A673 (cell line): ENCODE measurements at places on chromosomes 3 and 15. TPM values are rescaled to one million over a fixed set of nuclear protein-coding genes. Genes with fewer than 3 reads are reported as not detected.

DNA sequence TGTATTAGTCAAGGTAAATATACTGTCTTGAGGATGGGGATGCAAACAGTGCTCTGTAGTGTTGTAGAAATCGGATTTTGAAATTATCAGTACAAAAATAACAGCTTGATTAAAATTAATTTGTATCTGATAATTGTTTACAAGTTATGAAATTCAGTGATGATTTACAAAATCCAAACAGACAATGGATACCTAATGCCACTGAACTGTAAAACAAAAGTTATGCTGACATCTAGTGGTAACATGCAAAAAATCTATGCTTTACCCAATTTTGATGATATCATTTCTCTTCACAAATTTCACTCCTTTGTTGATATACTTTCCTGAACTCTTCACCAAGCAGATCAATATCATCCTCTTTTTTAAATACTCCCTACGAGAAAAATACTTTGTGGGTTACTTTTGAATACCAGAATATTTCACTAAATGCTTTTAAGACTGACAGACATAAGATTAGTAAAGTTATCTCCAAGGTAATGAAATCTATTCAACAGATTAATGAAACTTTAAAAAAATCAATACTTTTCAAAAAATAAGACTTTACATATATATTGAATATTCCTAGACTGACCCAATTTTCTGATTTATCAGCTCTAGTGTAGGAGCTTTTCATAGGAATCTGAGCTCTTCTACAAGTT is 36.0 kb downstream of the MNS1 start:
- peak; percentile 52 for DNase-seq

DNA sequence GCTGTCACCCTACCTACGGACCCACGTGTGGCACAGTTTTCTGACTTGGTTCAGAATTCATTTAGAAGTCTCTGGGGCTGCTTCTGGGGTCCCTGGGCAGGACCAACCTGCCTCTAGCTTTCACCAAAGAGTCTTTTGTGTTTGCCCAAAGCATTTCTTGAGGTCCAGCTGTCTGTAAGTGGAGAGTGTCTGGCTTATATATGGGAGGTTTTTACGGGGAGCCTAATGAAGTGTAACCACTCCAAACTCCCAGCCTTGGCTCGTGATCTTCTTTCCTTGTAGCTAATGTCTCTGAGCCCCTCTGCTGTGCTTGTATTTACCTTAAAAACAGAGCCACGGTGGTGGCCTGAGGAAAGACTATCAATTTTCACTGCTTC is 109.0 kb upstream of the CTDSPL start:
- DNase-seq = no peak

The IQGAP1 gene
- 115 and 119 TPM in 2 replicates for total RNA-seq

- DNase-seq = peak; percentile 48
These were observed 97.7 kb downstream of the RPL39L start for GRCh38 chr3:187041362-187042307.

The TMEM266 gene
- total RNA-seq = 0.17 TPM in 1 of 2 replicates, not detected in the other

DNA sequence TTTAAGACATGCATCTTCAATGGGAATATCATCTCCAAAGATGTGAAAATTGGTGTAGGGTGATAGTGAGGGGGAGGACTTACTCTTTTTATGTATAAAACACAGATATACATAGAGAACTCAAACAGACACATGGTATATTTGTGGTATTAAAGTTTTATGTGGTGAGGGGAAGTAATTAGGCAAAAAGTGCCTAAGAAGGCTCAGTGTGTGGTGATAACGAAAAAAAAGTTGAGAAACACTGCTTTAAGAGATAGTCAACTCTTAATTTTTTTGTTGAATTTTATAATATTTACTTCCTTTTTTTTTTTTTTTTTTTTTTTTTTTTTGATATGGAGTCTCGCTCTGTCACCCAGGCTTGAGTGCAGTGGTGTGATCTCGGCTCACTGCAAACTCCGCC is 174.2 kb upstream of the FRMD4B start:
- no peak for DNase-seq

The FAN1 gene
- total RNA-seq = 33.1 and 36.2 TPM in 2 replicates

DNA sequence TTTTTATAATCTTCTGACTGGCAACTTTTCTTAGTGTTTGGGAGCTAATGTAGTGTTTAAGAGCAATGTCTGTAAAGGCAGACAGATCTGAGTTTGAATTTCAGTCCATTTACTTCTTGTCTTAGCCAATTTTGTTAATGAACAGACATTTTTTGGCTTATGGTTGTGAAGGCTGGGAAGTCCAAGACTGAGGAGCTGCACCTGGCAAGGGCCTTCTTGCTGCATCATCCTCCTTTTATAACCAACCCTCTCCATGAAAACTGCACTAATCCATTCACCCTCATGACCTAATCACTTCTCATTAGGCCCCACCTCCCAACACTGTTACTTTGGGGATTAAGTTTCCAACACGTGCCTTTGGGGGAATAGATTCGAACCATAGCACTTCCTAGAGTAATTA is 164.5 kb downstream of the GAP43 start:
- DNase-seq = no peak

The KCNH8 gene
- not detected in 2 replicates for total RNA-seq

The CYP19A1 gene
- 0.42 and 0.80 TPM in 2 replicates for total RNA-seq

- no peak for DNase-seq
These were observed 51.3 kb downstream of the TLNRD1 start for GRCh38 chr15:81052046-81052445.

DNA sequence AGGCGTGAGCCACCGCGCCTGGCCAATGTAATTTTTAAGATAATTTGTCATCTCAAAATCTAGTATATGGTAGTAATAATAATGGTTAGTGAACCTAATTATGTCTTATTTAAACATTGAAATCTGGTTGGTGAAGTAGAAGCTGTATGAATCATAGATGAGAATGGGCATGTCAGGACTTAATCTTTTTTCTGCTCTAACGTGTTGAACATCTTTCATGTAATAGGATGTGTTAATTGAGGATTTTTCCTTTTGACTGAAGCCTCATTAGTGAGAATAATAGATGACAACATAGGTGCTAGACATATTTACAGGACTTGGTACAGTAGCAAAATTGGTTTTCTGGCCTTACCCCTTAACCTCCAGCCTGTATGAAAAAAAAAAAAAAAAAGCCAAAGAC is 835.6 kb downstream of the IGSF11 start:
- DNase-seq = no peak

The PHC3 gene
- total RNA-seq = 49.2 and 55.4 TPM in 2 replicates

GRCh38 chr15:90004671-90005070 is 3.5 kb downstream of the ZNF710 start:
- no peak for DNase-seq

- peak; percentile 26 for DNase-seq
These were observed 10.2 kb downstream of the GLCE start for GRCh38 chr15:69170597-69170996.

- DNase-seq = no peak
These were observed 792.3 kb downstream of the DIPK2A start for GRCh38 chr3:144763878-144764454.

The MITF gene
- 0.44 and 0.52 TPM in 2 replicates for total RNA-seq

DNA sequence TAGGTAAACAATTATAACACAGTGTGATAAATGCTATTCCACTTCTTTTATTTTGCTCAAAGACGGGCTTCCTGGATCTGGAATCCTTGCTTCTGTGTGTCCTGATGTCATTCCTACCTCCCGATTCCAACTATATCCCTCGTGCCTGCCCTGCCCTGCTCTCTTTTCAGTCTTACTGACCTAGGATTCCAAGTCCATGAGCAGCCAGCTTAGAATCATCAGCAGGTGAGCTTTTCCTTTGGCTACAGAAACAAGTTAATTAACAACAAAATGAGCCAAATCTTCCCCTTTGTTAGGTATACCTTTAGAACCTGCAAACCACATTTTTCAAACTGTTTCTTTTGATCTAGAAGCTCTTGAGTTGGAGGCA is 21.9 kb upstream of the KPNA1 start:
- no peak for DNase-seq

- DNase-seq = no peak
These were observed 6.3 kb downstream of the NR2F2 start for GRCh38 chr15:96336596-96337364.

The EMC7 gene
- 68.7 and 81.2 TPM in 2 replicates for total RNA-seq

DNA sequence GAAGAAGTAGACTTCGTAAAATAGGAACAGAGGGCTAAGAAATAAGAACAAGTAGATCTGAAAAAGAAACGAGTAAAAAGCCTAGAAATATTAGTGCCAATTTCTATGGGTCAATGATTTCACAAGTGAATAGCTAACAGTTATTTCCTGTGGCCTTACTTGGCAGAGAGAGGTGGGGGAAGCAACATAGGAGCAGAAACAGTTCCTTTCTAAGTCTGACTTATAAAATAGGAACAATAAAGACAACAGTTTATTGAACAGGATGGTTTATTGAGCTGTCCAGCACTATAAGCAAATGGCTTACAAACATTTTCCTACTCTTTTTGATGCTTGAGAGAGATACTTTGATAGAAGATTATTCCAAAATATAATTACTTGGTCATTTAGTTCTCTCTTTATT is 37.9 kb downstream of the AGTR1 start:
- no peak for DNase-seq

The P4HTM gene
- 13.3 and 14.9 TPM in 2 replicates for total RNA-seq

DNA sequence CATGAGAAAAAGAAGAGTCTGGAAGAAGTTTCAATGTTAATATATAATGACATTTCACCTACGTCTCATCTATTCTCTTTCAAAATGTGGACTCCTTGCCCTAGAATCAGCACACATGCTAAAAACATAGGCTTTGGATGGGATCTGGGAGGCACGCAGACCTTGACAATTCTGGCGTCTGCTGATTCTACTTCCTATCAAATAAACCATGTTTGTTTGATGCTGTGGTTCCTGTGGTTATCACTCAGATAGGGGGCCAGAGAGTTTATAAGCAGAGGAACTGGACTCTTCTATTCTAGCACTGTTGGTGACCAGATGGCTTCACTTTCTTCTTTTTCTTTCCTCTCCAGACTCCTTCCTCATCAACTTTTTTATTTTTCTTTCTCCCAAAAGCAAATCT is 336.8 kb downstream of the DIPK2A start:
- no peak for DNase-seq

The PLAAT1 gene
- total RNA-seq = 0.75 and 1.4 TPM in 2 replicates

DNA sequence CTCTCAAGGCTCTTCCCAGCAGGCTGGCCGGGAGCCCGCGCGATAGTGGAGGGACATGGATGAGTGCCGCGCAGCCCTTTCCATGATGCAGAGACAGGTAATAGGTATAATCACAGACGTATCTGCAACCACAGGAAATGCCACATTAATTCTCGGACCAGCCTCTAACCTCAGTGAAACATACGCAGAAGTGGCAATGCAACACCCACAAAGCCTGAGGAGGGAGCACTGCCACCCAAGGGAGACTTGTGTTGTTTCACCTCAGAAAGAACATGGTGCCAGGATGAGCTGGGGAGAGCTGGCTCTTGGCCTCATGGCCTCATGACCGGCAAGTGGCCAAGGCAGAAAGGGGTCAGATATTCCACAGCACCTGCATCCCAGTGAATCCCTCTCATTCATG is 39.0 kb downstream of the PGPEP1L start:
- no peak for DNase-seq

DNA sequence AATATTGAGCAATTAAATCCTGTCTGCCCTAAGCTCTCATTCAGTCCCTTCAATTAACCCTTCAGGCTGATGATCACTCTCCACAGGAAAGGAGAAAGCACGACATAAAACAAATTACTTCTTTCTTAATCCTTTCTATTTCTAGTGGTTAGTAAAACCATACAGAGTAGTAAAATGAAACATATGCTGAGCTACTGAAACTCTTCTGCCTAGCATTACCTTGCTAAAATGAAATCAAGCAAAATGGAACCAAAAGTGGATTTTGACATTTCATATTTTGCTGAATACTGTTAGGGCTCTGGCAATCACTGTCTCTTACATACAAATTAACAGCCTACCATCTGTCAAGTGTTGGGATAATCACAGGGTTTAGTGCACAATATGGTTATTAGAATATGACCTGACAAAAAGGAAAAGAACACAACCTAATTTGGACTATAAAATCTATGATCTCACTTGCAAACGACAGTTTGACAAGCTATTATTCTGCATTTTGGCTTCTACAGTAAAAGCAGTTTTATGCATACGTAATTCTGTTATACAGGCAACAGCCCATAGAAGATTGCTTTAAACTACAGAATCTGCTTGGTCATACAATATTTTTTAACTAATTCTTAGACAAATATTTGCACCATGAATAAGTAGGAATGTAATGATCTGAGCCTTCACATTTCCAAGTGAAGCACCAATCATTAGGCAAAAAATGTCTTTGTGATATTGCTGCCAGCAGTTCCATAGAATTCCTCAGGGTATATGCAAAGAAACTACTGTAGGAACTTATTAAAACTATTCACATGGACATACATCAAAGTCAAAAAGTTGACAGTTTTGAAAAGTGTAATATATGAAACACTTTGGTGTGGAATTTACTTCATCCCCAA is 105.0 kb downstream of the FHIT start:
- DNase-seq = no peak

GRCh38 chr3:32004113-32004765 is 22.7 kb downstream of the ZNF860 start:
- DNase-seq = no peak

- DNase-seq = peak; percentile 18
These were observed 125.4 kb upstream of the MME start for GRCh38 chr3:154954757-154955156.

DNA sequence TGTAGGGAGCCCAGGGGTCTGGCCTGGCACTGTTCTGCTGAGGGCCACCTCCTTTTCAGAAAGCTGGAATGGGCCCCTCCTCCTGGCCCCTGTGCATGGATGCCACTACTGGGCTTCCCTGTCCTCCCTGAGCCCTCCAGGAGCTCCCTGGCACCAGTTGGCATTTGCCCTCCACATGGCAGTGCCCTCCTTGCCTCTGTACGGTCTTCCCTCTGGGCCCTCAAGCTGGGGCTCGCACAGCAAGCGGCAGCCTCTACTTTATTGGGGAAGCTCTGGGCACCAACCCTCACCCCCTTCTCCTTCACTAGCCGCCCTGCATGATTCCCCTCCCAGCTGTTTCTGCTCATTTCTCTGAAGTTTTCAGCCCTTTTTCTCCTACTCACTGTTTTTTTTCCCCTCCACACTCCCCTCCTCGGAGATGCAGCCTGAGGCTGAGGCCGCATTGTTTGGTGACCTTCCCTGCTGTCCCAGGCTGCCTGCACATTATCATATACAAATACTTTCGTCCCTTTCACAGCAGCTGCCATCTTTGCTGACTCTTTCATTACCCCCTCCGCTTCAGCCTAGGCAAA is 127.3 kb downstream of the EEFSEC start:
- DNase-seq = no peak

GRCh38 chr3:27596334-27596841 is 112.2 kb upstream of the SLC4A7 start:
- DNase-seq = no peak

- DNase-seq = no peak
These were observed 31.2 kb downstream of the ATG3 start for GRCh38 chr3:112530573-112530972.
